Myometrial cell (primary cell): ENCODE measurements at places on chromosomes 7 and 10. TPM values are rescaled to one million over a fixed set of nuclear protein-coding genes. Genes with fewer than 3 reads are reported as not detected.

TMEM236 gene
- total RNA-seq: not detected in 2 replicates

HABP2 gene
- total RNA-seq: not detected in 2 replicates

PDE6C gene
- not detected in 2 replicates for total RNA-seq

BBIP1 gene
- 21.3 and 36.5 TPM in 2 replicates for total RNA-seq

BHLHA15 gene
- total RNA-seq: 0.71 TPM in 1 of 2 replicates, not detected in the other

UFSP1 gene
- total RNA-seq: 11.2 and 14.7 TPM in 2 replicates

EPDR1 gene
- total RNA-seq: 6.2 and 7.5 TPM in 2 replicates

SERPINE1 gene
- 1,908 and 2,020 TPM in 2 replicates for total RNA-seq

SPDYE9 gene
- total RNA-seq: not detected in 2 replicates

CCDC172 gene
- total RNA-seq: not detected in 2 replicates

ZPBP gene
- not detected in 2 replicates for total RNA-seq

ANKRD61 gene
- not detected in 2 replicates for total RNA-seq

CNNM1 gene
- total RNA-seq: not detected in 2 replicates

SPDYE2B gene
- total RNA-seq: not detected in 2 replicates

GSAP gene
- 6.6 and 10.4 TPM in 2 replicates for total RNA-seq

STEAP1B gene
- 3.2 and 4.4 TPM in 2 replicates for total RNA-seq

UPK3BL2 gene
- not detected in 2 replicates for total RNA-seq

MEOX2 gene
- total RNA-seq: not detected in 2 replicates

NCF1 gene
- total RNA-seq: not detected in 2 replicates

WDR86 gene
- total RNA-seq: 17.6 and 19.1 TPM in 2 replicates

GIMAP1 gene
- total RNA-seq: not detected in 2 replicates

TEX36 gene
- not detected in 2 replicates for total RNA-seq

PIP gene
- not detected in 2 replicates for total RNA-seq

C10orf143 gene
- under 0.01 TPM in 1 of 2 replicates, not detected in the other for total RNA-seq
